ENCODE measurements at places on chromosomes 5 and 9. TPM values are rescaled to one million over a fixed set of nuclear protein-coding genes. Genes with fewer than 3 reads are reported as not detected.

- H3K4me1 ChIP-seq: no peaks in the 10 kb centered on the region
- no peaks in the 10 kb centered on the region for H3K27me3 ChIP-seq
- H3K4me3 ChIP-seq: no peak overlapping the region
- DNase-seq: no peak
- H3K36me3 ChIP-seq: no peaks in the 10 kb centered on the region
These were observed 25.6 kb upstream of the TUSC1 start for GRCh38 chr9:25703701-25704357.

- no peak for DNase-seq
- H3K4me3 ChIP-seq: no peak overlapping the region
- no peaks in the 10 kb centered on the region for H3K36me3 ChIP-seq
- no peaks in the 10 kb centered on the region for H3K4me1 ChIP-seq
- no peak overlapping the region for H3K27ac ChIP-seq
- H3K27me3 ChIP-seq: peaks cover 2% of the 10 kb centered on the region
These were observed 21.1 kb downstream of the SPOCK1 start for GRCh38 chr5:137478043-137478442.

The N4BP3 gene
- total RNA-seq: 33.2 TPM

DNA sequence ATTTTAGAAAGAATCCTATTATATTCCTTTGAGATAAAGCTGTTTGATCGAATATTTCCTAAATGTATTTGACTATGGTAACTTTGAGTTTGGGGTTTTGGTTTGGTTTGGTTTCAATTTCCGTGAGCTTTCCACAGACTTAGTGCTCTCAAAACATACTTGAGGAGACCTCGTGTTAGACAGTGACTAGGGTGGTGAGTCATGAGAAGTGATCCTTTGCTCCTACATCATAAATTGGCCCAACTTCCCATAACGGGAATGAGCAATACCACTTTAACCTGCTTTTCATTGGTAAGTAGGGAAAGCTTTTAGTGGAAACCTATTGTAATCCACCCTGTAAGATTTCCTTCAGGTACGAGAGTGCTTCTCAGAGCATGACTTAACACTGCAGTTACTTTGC lies 3.8 kb upstream of the RASEF start:
- H3K36me3 ChIP-seq: no peaks in the 10 kb centered on the region
- DNase-seq: no peak
- no peaks in the 10 kb centered on the region for H3K4me1 ChIP-seq
- no peak overlapping the region for H3K4me3 ChIP-seq
- H3K27ac ChIP-seq: no peak overlapping the region
- peaks cover 16% of the 10 kb centered on the region for H3K27me3 ChIP-seq

GRCh38 chr5:43140286-43140685 lies 19.6 kb downstream of the ZNF131 start:
- no peaks in the 10 kb centered on the region for H3K27me3 ChIP-seq
- no peak for DNase-seq
- H3K4me1 ChIP-seq: peaks cover 50% of the 10 kb centered on the region
- H3K27ac ChIP-seq: peak overlapping the region; percentile 62

The FST gene
- total RNA-seq: 0.16 TPM

DNA sequence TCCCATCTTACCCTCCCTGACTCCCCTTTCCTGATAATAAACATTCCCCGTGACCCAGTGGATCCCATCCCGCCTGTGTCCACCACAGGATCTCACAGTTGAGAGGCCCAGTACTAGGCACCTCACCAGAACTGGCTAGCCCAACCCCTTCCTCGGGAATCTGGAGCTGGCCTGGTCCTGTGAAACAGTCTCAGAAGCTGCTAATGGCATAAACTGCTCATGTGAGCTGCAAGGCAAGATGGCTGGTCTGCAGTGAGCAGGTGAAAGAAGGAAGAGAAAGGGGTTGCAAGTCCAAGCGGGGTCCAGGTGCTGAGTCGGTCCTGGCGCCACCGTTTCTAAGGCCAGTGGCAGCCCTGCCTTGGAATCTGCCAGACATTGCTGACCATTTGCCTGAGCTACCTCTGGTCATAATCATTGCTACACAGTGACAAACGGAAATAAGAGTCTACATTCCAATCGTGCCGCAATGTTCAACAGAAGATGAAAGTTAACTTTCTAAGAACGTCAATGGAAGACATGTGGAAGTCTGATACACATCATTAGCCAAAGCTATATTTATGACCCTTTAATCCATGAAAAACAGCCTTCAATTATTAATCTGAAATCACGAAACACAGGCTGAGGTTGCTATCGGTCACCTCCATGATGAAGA lies 33.7 kb downstream of the DNAH5 start:
- no peaks in the 10 kb centered on the region for H3K4me1 ChIP-seq
- H3K27ac ChIP-seq: no peak overlapping the region
- DNase-seq: no peak
- H3K36me3 ChIP-seq: no peaks in the 10 kb centered on the region

- no peaks in the 10 kb centered on the region for H3K36me3 ChIP-seq
- H3K27ac ChIP-seq: no peak overlapping the region
- H3K4me1 ChIP-seq: no peaks in the 10 kb centered on the region
- H3K4me3 ChIP-seq: no peak overlapping the region
- DNase-seq: no peak
These were observed 223.5 kb upstream of the TUT7 start for GRCh38 chr9:86577420-86578333.

DNA sequence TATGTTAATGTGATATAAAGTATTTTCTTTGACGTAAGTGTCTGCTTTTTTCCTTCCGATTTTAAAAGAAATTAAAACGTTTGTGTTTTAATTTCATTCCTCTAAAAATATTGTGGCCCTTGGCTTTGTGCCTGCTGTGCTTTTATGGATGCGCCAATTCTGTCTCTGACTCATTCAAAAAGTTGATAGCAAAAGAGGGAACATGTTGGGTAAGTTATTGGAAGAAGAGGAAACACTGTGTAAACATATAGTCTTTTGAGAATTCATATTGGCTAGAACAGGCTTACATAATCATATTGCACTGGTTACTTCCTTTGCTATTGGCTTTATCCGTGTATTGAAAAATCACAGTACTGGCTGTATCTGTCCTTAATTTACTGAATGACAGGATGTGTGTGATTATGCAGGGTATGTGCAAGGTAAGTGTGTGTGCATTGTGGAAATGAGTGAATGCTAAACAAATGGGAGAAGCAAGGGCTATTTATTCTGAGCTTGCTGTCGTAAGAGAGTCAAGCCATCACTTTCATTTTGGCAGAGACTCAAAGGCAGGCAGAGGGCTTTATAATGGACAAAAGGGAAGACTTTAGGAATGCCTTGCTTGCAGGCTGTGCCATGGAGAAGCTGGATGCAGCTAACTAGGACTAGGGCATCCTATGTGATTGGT lies 67.8 kb downstream of the SGCD start:
- H3K4me3 ChIP-seq: no peak overlapping the region
- peaks cover 10% of the 10 kb centered on the region for H3K27me3 ChIP-seq
- H3K36me3 ChIP-seq: no peaks in the 10 kb centered on the region

DNA sequence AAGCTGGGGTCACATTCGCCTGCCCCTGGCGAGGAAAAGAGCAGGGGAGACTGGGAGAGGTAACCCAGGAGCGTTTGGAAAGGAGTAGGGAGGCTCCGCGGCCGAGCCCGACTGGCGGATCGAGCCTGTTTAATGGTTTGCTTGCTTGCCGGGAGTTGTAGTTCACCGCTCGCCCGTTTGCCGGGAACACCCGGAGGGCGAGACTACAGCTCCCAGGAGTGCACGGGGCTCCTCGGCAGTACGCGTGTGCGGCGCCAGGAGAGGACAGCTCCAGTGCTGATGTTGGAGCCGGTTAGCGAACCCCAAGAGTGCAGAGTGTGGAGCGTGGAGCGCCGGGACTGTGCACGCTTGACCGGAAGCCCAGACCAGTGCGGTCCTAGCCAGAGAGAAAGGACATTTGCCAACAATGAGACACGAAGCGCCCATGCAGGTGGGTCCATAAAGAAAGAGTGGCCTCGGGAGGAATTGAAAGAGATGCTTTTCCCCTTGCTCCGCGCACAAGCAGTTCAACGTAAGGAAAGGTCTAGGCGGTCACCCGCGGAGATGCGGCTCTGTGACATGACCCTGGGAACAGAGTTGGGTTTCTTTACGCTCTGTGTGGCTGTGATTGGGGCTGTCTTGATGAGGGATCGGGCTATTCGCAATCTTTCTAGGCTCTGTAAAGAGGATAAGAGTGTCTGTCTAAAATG lies at the start of gene RAB3C:
RAB3C (plus strand) TSS at position 273 of the 689 bp plus-strand sequence; CDS start at position 407, 134 bp downstream.
- H3K27me3 ChIP-seq: peaks cover 33% of the 10 kb centered on the region
- H3K36me3 ChIP-seq: peaks cover 2% of the 10 kb centered on the region
- peaks cover 11% of the 10 kb centered on the region for H3K4me1 ChIP-seq
- no peak within 1 kb of the TSS for H3K27ac ChIP-seq
- H3K4me3 ChIP-seq: peak within 1 kb of the TSS; percentile 69
- peak; percentile 71 for DNase-seq

The PCDHGA1 gene
- total RNA-seq: 0.07 TPM

GRCh38 chr9:120066315-120066714 lies 513.7 kb downstream of the CDK5RAP2 start:
- no peaks in the 10 kb centered on the region for H3K36me3 ChIP-seq
- H3K27me3 ChIP-seq: no peaks in the 10 kb centered on the region
- no peaks in the 10 kb centered on the region for H3K4me1 ChIP-seq
- no peak overlapping the region for H3K4me3 ChIP-seq
- DNase-seq: no peak

The FAM114A2 gene
- total RNA-seq: 26.9 TPM

GRCh38 chr5:16666883-16667398 lies 50.1 kb upstream of the RETREG1 start:
- no peaks in the 10 kb centered on the region for H3K36me3 ChIP-seq
- peak; percentile 51 for DNase-seq
- H3K27ac ChIP-seq: no peak overlapping the region

GRCh38 chr9:30799527-30800101 lies 1584.8 kb upstream of the ACO1 start:
- no peaks in the 10 kb centered on the region for H3K27me3 ChIP-seq
- H3K36me3 ChIP-seq: no peaks in the 10 kb centered on the region
- no peak for DNase-seq
- H3K4me1 ChIP-seq: no peaks in the 10 kb centered on the region

DNA sequence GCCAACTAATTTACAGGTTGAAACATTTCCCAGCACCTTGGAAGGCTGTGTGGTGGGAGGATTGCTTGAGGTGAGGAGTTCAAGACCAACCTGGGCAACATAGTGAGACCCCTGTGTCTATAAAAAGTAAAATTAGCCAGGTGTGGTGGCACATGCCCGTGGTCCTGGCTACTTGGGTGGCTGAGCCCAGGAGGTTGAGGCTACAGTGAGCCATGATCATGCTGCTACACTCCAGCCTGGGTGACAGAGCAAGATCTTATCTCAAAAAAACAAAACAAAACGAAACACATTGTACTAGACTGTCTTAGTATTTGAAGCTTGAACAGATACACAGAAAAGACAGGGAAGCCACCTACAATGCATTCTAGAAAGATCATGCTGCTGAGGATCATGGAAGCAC lies 2.8 kb upstream of the HSDL2 start:
- DNase-seq: no peak
- H3K4me3 ChIP-seq: no peak overlapping the region
- H3K27me3 ChIP-seq: no peaks in the 10 kb centered on the region
- no peak overlapping the region for H3K27ac ChIP-seq
- H3K36me3 ChIP-seq: no peaks in the 10 kb centered on the region

- no peaks in the 10 kb centered on the region for H3K36me3 ChIP-seq
- H3K4me1 ChIP-seq: no peaks in the 10 kb centered on the region
- no peak overlapping the region for H3K27ac ChIP-seq
- peaks cover 5% of the 10 kb centered on the region for H3K27me3 ChIP-seq
- no peak overlapping the region for H3K4me3 ChIP-seq
- no peak for DNase-seq
These were observed 90.6 kb downstream of the PTCD2 start for GRCh38 chr5:72410688-72411295.

The CSF1R gene
- total RNA-seq: not detected

The TMEM8B gene
- 4.3 TPM for total RNA-seq

DNA sequence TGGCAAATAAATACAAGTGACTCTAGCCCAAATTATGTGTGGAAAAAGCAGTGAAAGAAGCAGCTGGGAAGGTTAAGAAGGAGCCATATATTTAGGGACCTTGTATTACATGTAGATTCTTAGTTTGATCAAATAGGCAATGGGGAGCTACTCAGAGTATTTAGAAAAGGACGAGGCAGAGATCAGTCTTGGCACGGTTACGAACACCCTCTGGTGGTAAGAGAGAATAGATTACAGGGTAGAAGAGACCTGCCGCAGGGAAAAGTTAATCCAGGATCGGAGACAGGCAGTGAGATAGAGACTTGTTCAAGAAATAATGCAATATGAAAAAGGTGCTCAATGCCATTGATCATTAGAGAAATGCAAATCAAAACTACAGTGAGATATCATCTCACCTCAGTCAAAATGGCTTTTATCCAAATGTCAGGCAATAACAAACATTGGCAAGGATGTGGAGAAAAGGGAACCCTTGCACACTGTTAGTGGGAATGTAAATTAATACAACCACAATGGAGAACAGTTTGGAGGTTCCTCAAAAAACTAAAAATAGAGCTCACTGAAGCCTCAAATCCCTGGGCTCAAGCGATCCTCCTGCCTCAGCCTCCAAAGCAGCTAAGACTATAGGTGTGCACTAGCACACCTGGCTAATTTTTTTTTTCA lies 12.0 kb downstream of the INIP start:
- no peak for DNase-seq
- no peak overlapping the region for H3K27ac ChIP-seq
- H3K4me1 ChIP-seq: peaks cover 23% of the 10 kb centered on the region
- peaks cover 18% of the 10 kb centered on the region for H3K36me3 ChIP-seq
- no peak overlapping the region for H3K4me3 ChIP-seq
- H3K27me3 ChIP-seq: no peaks in the 10 kb centered on the region

DNA sequence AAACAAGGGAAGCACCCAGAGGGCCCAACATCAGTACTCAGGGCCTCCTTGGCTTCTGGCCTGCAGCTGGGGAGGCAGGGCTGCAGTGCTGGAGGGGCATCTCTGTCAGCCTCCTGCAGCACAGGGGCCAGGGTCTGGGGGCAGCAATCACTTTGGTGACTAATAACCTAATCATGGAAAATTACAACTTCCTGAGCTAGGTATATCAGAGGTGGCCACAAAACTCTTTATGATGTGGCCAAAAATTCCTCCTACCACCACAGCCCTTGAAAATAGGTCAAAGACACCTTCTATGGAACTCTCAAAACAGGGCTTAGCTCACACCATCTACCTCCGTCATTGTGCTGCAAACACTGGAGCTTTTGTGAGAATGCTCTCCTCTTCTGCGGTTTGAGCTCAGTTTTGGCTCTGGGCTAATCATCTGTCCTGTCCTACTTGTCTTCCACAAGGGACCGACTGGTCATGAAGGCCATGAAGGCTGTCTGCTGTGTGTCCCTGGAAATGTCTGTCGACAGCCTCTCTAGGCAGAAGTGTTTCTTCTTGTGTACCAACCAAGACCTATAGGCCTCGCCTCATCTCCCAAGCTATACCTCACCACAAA lies 28.6 kb downstream of the CSF2 start:
- H3K4me1 ChIP-seq: peaks cover 82% of the 10 kb centered on the region
- peak; percentile 76 for DNase-seq
- no peaks in the 10 kb centered on the region for H3K27me3 ChIP-seq
- H3K27ac ChIP-seq: peak overlapping the region; percentile 90
- H3K36me3 ChIP-seq: peaks cover 8% of the 10 kb centered on the region

The SPEF2 gene
- total RNA-seq: 8.4 TPM

The PDCD1LG2 gene
- total RNA-seq: 0.13 TPM

The COL27A1 gene
- 8.4 TPM for total RNA-seq
